Occipital lobe (tissue), 3 donors: ENCODE measurements at places on chromosomes 11 and 22. TPM values are rescaled to one million over a fixed set of nuclear protein-coding genes. Genes with fewer than 3 reads are reported as not detected.

DNA sequence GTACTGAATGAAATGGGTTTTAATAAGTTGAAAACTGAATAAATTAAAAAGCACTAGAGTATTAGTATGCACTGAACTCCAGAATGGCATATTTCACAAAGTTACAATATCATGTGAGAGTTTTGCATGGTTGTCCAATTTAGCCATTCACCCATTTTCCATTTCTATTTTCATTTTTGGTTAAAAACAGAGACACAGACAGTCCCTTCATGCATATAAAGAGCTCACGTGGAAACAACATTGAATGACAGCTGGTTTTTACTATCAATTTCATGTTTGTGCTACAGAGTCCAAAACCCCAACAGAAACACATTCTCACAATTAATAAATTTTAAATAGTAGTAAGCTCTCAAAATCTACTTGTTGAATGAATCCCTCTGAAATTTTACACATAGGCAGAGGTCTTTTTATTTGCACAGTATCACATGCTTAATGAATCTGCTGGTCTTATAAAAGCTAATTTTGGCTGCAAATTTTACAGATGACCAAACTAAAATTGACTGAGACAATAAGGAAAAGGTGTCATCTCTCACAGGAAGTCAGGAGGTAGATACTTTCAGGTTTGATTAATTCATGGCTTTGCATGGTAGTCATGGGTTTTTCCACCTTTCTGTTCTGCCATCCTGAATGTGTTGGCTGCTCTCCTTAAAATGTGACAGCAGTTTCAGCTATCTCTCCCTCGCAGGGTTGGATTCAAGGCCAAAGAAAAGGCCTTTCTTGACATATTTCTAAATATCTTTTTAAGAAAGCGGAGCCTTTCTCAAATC is 20.6 kb upstream of the DDI1 start:
- no peak for DNase-seq

DNA sequence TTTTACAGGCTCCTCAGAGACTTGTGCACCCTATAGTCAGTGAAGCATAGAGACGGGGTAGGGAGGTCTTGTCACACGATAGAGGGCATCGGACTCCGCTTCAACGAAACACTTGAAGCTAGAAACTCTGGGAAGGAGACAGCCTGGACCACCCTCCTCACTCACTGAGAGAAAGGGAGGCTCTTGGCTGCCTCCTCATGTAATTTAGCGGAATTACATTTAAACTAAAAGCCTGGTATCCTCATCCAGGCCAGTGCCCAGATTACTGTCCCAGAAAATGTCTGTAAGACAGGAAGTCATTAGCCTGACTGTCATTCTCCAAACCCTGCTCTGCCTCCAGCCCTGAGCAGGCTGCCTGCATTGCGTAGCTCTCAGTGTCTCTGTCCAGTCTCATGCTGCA is 36.0 kb downstream of the TTLL1 start:
- DNase-seq = no peak

DNA sequence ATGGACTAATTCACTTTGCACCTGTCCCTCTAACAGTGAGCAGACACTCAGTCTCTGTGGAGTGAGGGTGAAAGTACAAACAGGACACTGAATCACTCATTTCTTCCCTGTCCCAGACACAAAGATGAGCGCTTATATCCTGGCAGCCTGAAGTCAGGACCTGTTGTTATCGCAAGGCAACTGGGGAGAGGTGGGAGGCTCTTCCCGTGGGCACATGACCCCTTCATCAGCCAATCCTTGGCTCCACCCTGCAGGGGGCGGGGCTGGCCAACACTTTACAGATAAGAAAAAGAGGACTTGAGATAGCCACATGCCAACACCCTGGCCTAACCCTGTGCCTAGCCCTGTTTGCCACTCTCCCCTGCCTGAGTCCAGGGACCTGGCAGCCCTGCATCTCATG is 29.5 kb upstream of the TESMIN start:
- no peak for DNase-seq

- no peak for DNase-seq
These were observed 46.1 kb downstream of the LARGE1 start for GRCh38 chr22:33874206-33874605.

DNA sequence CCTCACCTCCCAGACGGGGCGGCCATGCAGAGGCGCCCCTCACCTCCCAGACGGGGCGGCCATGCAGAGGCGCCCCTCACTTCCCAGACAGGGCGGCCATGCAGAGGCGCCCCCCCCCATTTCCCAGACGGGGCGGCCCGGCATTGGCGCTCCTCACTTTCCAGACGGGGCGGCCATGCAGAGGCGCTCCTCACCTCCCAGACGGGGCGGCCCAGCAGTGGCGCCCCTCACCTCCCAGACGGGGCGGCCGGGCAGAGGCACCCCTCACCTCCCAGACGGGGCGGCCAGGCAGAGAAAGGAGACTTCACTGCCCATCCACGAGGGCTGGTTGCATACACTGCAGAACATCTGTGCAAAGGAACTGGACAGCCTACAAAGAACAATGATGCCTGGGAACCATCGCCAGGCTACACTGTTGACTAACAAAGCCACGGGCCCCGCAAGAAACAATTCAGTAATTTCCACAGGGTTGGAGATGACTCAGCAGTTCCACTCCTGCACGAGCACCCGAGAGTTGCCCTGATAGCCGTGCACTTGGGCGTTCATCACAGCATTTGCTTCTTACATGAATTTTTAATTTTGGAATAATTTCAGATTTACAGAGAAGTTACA is 58.7 kb downstream of the CTTN start:
- DNase-seq = no peak

DNA sequence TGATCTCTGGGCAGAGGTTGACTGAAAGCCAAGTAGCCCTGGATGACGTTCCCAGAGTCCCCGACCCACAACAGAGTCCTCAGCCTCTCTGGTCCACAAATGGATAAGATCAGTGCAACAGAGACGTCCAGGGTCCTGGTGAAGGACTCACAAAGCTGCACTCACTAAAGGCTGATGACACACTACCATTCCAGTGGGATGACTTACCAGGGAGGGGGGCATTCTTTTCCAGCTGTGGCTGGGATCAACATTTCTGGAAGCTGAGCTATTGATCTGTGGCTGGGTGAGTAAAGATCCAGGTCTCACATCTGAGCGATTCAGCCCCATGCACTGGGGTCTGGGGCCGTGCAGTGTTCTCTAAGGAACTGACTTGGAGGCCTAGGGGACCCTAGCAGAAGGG is 296.2 kb downstream of the NTM start:
- no peak for DNase-seq

DNA sequence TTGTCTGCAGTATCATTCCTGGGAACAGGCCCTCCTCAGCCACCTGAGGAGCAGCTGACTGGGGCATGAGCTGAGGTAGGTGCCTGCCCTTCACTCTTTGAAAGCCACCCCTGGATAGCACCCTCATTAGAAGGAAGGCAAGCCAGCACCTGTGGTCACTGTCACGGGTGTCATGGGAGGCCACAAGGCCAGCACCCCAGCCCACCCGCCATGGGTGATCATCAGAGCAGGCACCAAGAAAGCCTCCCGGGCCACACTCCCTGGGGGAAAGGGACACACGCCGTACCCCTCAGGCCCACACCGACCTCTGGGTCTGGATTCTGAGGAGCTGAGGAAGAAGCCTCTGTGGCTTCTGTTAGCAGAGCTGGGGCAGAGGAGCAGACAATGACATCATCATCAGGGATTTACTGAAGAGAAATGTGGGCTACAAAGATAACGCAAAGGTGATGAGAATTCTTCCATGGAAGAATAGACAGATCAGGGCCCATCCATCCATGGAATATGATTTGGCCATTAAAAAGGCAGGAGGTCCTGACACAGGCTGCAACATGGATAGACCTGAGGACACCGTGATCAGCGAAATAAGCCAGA is 16.7 kb upstream of the NAP1L4 start:
- no peak for DNase-seq

DNA sequence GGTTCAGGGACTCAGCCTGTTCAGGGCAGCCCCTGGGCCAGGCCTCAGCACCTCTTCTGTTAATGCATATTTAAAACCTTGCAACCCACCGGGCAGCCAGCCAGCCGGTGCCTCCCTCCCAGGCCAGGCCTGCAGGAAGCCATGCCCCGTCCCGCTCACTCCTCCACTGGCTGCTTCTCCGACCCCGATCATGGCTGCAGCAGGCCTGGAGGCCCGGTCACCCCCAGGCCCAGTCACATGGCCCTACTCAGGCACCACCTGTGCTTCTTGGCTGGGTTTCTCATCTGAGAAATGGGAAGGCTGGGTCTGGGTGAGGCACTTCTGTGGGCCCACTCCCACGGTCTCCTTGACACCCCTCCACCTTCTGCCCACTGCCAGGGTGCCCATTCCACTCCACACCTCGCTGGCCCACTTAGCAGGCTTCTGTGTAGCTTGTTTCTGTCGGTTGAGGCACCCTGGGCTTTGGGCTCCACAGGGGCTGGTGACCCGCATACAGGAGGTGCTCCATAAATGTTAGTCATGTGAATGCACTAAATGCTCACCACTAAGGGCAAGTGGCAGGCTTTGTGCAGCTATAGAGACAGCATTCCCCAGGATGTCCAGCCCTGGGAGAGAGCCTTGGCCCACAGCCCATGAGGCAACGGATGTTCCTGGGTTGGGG is 11.4 kb downstream of the RTN4R start:
- DNase-seq = no peak

DNA sequence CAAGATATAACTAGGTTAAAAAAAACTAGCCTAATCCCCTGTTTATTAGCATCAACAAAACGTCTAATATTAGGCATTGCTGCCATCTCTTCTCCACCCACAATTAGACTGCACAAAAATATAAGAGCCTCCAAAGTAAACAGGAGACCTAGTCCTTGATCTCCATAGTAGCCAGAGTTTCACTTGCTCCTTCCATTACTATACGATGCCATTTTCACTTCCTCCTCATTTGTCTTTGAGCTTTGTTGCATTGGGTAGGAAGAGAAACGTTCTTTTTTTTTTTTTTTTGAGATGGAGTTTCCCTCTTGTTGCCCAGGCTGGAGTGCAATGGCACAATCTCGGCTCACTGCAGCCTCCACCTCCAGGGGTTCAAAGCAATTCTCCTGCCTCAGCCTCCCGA is 42.3 kb upstream of the RDX start:
- DNase-seq = no peak

DNA sequence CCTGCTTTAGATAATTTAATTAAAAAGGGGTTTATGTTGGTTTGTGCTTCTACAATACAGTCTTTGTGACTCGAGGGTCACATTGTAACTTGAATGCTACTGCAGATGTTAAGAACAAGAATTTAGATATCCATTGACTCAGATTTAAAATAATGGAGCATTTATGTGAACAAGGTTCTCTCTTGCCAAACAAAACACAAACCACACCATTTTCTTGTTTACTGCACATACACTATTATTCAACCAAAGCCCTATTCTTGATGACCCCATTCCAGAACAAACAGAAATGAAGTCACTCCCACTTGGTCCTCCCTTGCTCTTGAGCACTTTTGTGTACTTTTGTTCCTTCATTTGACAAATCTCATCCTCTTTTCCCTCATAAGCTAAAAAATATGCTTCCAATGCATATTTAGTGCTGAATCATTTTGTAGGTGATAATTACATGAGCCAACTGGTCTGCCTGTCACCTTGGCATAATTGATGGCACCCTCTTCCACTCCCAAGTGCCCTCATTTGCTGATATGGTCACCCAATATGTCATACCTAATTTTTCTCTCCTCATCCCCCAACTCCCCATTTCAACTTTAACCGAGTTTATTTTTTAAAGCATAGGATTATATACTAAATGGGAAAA is 2.8 kb downstream of the C11orf71 start:
- no peak for DNase-seq

- no peak for DNase-seq
These were observed at the start of gene LRRC56 for GRCh38 chr11:536841-537621. Gene LRRC56, plus strand, starts transcription at chr11:537527. Its CDS starts 3,158 bp downstream, at chr11:540685.

GRCh38 chr22:25736378-25737011 is 5.5 kb upstream of the MYO18B start:
- no peak for DNase-seq

GRCh38 chr11:65560555-65561418 is 2.6 kb upstream of the LTBP3 start:
- no peak for DNase-seq

DNA sequence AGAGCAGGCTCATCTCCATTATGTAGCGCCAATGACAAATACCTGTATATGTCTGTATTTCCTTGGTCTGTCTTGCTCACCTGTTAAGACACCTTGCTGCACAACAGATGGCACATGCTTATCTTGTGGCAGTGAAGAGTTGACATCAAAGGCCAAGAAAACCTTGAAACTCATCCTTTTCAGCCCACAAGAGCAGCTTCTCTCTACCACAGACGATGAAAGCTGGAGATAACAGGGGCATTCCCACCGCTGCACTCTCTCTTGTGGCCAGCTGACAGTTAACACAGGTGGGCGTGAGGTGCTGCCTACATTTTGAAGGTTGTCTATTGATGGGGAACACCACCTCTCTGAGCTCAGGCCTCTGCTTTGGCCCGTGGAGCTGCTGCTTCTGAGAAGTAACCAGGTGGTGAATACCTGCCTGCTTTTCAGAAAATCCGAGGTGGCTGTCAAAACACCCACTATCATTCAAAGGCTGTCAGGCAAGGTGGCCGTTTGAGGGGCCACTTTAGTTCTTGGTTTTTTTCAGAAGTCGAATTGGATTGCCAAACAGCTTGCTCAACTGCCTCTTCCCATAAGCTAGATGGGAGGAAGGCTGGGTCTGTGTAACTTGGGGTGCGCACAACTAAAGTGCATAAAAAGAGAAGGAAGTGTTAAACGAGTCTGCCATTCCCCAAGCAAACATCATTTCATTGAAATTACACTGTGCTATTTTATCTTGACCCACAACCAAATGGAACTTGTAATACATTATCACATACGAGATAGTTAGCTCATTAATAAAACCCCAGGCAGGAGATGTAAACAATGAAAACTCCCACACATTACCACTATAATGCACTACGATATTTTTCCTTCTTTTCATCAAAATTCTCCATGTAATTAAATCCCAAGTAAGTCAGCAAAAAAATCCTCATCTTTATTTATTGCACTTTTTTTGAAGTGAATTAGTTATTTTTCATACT is 87.1 kb upstream of the RAG2 start:
- no peak for DNase-seq

- DNase-seq = no peak
These were observed 900.3 kb downstream of the OPCML start for GRCh38 chr11:132631989-132632388.

DNA sequence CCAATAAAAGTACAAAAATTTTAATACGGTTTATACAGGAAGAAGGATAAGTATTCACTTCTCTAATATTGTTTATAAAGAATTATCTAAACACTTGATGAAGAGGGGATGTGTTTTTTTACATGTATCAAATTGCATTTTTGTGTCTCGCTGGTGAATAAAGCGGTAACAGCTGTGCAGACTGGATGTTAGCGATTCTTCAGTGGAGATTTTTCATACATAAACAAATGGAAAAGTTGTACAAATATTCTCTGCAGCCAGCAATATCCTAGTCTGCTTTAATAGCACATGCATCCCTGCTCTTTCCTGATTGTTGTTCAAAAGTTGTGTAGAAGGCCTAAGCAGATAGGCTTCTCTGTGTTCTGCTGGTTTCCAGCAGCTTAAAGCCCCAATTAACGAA is 369.3 kb downstream of the SOX6 start:
- DNase-seq = no peak

- no peak for DNase-seq
These were observed 217.8 kb downstream of the KIRREL3 start for GRCh38 chr11:126782810-126783209.

The LARGE2 gene
- total RNA-seq = 0.16 TPM

The ARHGAP42 gene
- 7.2 TPM for total RNA-seq

The MRGPRF gene
- 2.3 TPM for total RNA-seq

The TPBGL gene
- total RNA-seq = under 0.01 TPM

The EHBP1L1 gene
- total RNA-seq = 9.7 TPM

The GRIK4 gene
- 2.3 TPM for total RNA-seq

The KRTAP5-2 gene
- not detected for total RNA-seq
